COLO829 (cell line): ENCODE measurements at places on chromosomes 2 and 18.
A peak's percentile ranks its signal among the peaks of the same experiment; 100 is the strongest.

DNA sequence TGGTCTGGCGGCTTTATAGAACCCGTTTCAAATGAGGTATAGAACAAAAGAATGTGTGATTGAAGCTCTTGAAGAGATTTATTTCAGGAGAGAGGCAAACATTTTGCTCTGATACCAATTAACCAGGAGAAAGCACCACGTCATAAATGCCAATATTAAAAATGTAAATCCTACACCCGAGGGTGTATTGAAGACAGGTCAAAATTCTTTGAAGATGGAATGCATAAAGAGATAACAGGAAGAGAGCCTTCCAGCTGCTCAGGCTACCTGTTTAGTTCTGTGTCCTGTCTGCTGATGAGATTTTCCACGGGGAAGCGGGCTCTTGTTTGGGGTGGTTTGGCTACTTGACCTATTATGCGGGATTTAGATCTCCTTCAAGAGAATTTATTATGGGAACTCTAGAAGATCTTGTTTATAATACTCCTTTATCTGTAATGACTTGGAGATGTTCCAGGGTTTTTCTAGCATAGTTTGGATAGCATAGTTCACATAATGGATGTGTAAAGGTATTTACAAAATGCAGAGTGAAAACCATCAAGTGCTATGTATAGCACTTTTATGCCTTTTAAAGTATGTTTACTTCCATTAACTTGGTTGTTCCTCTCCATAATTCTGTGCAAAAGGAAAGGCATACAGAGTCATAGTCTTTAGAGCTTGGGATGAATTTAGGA, 204.5 kb upstream of the SPRED2 start:
- no peak for DNase-seq

DNA sequence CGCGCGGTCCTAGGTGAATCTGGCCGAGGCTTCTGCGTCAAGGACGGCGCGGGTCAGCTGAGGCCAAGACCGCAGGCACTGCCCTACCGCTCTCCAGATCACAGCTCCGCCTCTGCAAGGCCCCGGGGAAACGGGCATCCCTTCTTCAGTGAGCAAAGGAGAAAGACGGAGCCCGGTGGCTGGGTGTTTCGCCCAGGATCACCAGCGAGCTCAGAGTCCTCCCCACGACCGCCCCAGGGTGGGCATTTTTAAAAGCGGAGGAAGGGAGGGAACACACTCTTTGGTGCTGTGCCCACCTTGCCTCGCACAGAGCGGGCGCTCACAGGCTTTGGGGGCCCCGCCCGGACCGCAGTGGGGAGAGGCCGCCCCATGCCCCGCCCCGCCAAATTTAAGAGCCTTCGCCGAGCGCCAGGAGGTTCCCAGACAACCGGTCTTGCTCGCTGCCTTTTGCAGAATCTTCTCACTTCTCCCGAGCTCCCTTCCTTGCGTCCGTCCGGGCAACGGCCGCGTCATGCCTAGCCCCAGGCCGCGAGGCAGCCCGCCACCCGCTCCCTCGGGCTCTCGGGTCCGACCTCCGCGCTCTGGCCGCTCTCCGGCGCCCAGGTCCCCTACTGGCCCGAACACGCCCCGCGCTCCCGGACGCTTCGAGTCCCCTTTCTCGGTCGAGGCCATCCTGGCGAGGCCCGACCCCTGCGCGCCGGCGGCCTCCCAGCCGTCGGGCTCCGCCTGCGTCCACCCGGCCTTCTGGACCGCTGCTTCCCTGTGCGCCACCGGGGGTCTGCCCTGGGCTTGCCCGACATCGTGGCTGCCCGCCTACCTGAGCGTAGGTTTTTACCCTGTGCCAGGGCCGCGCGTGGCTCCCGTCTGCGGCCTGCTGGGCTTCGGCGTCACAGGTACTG, at the start of gene NOTO:
Gene NOTO, plus strand, starts transcription at position 419 of the 899 bp plus-strand sequence. Its CDS starts 93 bp downstream, at position 512.
- DNase-seq, result no peak

DNA sequence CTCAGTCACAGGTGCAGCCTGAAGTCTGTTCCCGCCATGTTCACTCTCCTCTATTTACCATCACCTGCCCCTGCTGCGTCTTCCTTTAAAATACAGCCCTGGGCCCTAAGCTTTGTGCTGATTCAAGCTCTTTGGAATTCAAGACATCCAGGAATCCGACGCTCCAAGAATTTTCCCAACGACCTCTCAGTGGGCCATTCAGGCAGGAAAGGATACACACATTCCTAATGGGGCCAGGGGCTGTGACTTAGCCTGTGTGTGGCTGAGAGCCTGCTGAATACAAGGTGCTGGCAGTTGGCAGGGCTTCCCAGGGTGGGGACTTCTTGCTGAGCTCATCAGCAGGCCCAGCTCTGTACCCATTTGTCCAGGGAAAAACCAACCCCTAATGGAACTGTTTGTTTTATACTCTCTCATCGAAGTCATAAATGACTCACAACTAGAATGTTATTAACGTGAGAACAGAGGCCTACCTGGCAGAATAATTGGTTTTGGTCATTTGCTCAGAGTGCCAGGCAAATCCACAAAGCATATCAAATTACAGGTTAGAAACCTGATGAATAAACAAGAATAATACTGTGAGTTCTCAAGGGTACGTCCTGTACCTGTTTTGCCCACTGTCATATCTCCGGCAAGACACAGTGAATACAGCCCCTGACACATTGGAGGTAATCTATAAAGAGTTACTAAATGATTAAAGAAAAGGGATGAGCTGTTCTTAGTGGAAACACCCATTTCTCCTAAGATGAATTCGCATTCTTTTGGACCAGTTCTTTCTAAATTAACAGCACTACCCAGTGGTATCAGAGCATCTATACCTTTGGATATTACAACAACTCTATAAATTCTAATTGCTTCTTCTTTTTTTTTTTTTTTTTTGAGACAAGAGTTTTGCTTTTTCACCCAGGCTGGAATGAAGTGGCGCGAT, 12.6 kb upstream of the KCMF1 start:
- no peak for DNase-seq

GRCh38 chr18:75408554-75409506, 18.7 kb downstream of the SMIM21 start:
- peak; percentile 74 for DNase-seq

- no peak for DNase-seq
These were observed 133.5 kb downstream of the QPCT start for GRCh38 chr2:37477921-37478320.

DNA sequence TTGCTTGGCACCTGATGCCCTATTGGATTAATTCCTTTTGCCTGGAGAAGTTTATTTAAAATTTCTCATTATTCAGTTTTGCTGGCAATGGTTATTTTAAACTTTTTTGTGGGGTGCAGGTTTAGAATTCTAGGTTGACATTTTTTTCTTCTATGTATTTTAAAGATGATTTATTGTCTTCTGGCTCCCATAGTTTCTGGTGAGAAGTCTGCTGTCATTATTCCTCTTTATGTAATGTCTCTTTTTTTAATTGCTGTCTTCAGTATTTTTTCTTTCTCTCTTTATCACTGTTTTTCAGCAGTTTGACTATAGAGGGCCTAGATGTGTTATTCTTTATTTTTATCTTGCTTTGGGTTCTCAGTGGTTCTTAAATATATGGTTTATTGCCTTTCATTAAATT, 182.2 kb upstream of the STON1 start:
- DNase-seq, result no peak

DNA sequence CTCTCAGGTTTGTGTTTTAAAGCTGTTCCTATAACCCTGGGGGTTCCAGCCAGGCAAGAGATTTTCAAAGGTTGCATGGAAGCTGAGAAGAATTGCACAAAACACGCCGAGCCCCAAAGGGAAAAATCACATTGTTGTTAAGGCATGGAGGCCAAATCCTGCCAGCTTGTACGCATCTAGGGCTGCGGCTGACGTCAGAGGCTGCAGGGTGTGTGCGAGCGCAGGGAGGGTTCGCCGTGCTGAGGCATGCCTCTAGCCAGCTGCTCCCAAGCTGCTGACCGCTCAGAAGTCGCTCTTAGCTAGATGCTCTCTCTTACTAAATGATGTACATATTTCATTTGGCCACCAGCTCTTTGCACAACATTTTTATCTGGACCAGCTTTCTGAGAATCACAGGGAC, 191.8 kb downstream of the LPIN1 start:
- DNase-seq, result no peak

GRCh38 chr2:216160786-216161185, 51.6 kb downstream of the XRCC5 start:
- DNase-seq, result no peak

DNA sequence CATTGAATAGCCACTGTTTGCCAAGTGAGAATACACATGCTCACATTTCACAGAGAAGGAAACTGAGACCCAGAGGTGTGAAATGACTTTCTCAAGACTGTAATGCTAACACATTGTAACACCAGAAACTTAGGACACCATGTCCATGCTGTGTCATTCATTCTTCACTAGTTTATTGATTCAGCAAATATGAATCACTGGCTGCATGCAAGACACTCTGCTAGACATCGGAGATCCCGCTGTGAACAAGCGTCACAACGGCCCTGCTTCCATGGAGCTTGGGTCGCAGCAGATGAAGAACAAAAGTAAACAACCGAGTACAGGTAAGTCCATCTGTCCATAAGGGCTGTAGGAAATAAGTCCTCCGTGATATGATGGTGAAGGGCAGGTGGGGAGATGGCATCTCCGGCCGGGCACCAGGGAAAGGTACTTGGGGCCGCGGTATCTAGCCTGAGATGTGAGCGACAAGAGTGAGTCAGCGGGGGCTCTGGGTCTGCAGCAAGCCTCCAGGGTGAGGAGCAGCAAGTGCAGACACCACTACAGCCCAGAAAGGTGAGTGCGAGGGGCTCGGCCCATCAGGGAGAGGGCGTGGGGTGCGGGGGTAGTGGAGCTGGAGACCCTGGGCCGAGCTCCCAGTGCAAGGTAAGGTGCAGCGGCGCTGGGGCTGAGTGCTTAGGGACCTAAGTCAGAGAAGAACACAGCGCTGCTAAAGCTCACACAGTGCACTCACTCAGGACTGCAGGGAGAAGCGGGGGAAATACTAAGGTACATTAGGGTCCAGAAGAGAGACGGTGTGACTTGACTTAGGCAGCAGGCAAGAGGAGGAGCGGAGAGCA, 391.2 kb downstream of the FBXO15 start:
- DNase-seq, result no peak

GRCh38 chr2:26172189-26172870, 558 bp upstream of the GAREM2 start:
- DNase-seq, result no peak
